ENCODE measurements at places on chromosomes 7 and 10. TPM values are rescaled to one million over a fixed set of nuclear protein-coding genes. Genes with fewer than 3 reads are reported as not detected.

Gene TACC2
- 21.5 TPM for total RNA-seq

Gene SUN1
- 41.5 TPM for total RNA-seq

Gene HOXA3
- 0.30 TPM for total RNA-seq

Gene CYP3A5
- total RNA-seq: 564 TPM

- no peak for DNase-seq
Observed at GRCh38 chr7:142616121-142616643, 133.1 kb upstream of the PRSS1 start.

- DNase-seq: no peak
Observed at GRCh38 chr7:157292770-157293412, 43.9 kb upstream of the DNAJB6 start.

GRCh38 chr7:37826825-37827224 is 21.6 kb upstream of the NME8 start:
- no peak for DNase-seq

DNA sequence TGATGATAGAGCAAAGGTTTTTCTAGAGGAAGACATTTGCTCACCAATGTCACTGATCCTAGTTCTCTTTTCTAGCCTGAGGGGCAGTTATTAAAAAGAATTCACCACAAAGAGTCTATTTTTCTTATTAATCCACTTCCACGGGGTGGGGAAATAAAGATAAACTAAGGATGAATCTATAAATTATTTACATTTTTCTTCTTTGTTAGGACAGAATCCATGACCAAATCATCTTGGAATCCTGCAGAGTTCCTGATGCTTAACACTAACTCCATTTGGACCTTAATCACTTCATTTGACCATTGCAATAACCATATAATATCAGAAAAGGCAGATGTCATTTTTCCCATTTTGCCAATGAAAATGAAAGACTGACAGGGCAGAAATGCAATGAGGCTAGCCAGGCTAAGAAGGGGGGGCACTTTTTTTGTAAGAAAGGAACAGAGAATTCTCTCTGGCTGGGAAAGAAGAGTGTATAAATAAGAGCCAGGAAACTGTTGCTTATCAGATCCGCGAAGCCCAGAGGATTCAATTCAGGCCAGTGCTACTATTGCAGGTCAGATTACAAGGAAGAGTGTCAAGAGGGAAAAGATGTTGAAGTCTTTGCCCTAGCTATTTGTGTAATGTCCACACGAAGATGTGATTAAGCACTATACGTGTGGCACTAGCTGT is 433.2 kb downstream of the TNS3 start:
- DNase-seq: no peak

DNA sequence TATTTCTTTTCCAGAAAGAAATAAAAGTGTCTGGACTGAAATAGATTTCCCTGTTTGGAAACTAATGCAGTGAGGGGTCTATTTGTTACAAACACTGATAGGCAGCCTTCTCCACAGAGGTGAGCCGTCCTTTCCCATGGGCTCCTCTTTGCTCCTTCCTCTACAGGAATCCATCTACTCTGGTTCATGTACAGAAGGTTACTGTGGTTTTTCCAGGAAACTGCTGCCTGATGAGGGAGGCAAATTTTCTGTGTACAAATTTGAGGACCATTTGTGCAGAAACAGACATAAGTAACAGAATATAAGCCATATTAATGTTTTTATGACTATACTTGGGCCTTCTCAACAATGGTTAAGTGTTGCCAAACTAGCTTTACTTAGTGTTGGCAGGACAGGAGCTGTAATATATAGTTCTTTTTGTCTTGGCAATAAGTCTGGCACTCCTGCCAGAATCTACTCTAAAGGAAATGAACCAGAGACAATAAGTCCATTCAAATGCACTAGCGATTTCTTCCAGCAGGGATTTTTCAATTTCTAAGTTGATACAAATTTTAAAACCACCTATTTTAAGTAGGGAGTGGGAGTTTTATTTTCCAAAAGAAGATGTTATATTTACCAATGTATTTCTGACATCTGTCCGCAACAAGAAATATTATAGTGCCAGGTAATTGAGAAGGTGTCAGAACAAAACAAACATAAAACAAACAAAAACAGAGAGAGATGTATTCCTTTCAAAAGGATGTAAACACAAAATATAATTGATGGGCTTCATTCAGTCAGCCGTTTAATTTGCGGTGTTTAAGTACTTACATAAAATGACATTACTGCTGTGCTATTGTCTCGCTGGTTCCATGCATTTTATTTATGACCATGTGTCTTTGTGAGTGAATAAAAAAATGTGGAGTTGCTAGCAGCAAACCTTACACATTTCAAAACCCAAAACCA is 91.0 kb upstream of the NFE2L3 start:
- no peak for DNase-seq

- DNase-seq: no peak
Observed at GRCh38 chr7:2431260-2431867, 28.0 kb downstream of the CHST12 start.

All from left lobe of liver (tissue), 2 donors.